Bronchial smooth muscle cell (primary cell): ENCODE measurements at places on chromosomes 16 and 17. TPM values are rescaled to one million over a fixed set of nuclear protein-coding genes. Genes with fewer than 3 reads are reported as not detected.

Gene CTU2
- 11.0 and 11.3 TPM in 2 replicates for total RNA-seq

Gene CHRNE
- total RNA-seq: 0.47 and 1.2 TPM in 2 replicates

Gene ATP1B2
- not detected in 2 replicates for total RNA-seq

Gene TLCD2
- 5.2 and 8.7 TPM in 2 replicates for total RNA-seq

Gene ASPA
- total RNA-seq: 0.63 and 3.3 TPM in 2 replicates

Gene UTS2R
- total RNA-seq: not detected in 2 replicates
